Ureter (tissue), 1 donor: ENCODE measurements at places on chromosomes 11 and 22. TPM values are rescaled to one million over a fixed set of nuclear protein-coding genes. Genes with fewer than 3 reads are reported as not detected.

The SCARF2 gene
- total RNA-seq = 11.0 TPM

DNA sequence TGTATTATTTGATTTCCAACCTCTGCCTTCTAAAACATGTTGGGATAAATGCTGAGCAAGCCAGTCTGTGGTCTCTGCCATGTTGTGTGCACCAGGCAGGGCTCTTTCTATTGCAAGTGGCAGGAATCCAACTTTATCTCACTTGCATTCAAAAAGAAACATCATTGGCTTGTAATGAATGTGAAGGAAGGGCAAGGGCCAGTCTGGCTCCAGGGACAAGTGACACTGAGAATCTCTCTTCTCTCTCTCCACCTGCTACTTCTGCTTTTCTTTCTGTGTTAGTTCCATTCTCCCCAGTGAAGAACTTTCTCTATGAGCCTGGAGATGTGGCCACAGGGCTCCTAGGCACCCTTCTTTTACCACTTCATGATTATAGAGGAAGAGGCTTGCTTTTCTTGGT lies 329.9 kb upstream of the NCAM1 start:
- no peak for DNase-seq

DNA sequence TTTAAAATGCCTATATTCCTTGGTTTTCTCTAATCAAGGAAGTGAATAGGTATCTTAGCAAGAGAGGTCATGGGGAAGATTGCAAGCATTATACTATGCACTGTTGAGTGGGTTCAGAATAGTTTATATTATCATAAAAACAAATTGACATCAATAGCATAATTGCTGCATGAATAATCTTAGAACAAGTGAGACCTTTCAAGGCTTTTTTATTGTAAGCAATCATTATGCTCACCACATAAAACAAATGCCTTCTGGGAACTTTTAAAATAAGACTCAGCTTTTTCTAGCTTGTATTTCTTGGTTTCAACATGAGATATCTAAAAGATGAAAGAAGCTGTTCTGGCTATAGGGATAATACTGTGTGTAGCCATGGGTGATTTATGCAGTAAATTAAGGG lies 135.6 kb upstream of the ZC3H12C start:
- DNase-seq = no peak

DNA sequence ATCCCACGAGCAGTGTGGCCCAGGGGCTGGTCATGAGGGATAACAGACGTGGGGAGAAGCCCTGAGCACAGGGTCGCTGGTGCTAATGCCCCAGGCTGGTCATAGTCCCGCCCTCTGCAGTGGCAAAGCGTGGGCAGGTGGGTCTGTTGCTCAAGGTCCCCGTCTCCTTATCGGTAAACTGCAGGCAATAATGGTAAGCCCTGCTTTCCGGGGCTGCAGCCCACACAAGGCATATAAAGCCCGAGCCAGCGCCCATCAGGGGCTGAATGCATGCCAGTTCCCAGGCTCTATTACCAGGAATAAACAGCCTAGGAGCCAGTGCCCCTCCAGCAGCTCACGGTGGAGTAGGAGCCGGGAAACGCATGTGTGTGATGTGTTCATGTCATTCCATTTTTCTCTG lies 261.0 kb downstream of the BRD1 start:
- peak; percentile 38 for DNase-seq

- no peak for DNase-seq
Observed at GRCh38 chr11:129265125-129265788, 73.1 kb upstream of the ARHGAP32 start.

DNA sequence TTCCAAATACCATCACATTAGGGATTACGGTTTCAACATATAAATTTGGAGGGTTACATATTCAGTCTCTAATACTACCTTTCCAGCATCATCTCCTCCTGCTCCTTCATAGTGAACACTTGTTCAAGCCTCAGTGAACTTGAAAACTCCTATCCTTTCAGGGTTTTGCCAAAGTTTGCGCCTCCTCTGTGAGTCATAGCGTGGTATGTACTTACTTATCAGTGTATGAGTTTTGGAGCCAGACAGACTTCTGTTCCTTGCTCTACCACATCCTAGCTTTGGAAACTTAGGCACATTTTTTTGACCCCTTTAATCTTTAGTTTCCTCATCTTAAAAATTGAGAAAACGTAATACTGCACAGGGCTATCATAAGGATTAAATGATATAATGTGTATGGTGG lies 160.1 kb upstream of the ZC3H12C start:
- no peak for DNase-seq

DNA sequence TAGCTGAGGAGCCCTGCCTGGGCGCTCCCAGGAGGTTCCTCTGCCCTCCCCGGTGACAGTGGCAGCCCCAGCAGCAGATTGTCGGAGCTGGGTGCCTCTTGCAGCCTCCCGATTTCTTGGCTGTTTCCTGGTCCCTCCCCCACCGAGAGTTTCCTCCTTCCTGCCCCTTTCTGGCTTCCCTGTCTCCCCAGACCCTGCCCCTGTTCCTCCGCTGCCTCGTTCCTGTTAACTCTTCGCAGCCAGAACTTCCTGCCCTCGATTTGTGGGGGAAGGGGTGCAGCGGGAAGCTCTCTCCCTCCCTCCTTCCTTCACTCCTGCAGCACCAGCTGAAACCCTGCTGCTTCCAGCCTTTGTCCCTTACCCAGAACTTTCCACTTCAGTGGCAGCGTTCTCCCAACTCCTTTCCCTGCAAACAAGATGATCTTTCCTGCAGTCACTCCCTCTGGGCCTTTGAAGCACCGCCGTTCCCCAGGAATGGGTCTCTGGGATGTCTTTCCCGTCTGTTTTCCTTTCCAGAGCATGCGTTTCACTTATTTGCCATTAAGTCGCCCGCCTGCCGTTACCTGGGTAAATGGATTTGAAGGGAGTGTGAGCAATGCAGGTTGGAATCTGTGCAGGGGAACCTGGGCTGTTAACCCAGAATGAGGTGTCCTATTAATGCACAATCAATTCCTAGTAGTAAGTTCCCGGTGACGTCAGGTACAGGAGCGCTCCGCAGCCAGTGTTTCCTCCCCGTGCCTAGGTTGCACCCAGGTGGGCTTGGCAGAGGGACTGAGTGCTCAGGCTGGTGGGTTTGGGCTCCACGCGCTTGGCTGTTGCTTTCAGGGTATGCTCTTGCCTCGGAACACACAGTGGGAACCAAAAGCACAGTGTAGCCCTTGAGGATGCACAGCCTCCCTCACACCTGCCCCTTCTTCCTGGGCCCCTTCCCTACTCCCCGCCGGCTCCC lies 4.3 kb downstream of the GRK2 start:
- DNase-seq = no peak

DNA sequence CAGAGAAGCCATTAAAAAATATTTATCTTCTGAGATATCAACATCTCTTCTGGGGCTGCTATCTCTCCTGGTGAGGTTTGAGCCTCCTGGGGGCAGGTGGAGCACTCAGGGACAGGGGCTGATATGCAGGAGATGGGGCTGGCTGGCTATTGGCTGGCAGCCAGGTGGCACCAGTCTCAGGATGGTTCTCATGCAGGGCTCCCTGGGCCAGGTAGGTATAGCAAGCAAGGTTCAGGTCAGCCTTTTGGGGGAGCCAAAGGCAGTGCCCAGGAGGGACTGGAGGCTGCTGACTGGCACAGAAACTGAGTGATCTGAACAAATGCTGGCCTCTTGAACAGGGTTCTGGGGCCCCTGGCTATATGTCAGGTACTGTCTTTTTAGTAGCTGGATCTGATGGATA lies 29.7 kb upstream of the EMSY start:
- DNase-seq = no peak

The MUC5AC gene
- not detected for total RNA-seq

DNA sequence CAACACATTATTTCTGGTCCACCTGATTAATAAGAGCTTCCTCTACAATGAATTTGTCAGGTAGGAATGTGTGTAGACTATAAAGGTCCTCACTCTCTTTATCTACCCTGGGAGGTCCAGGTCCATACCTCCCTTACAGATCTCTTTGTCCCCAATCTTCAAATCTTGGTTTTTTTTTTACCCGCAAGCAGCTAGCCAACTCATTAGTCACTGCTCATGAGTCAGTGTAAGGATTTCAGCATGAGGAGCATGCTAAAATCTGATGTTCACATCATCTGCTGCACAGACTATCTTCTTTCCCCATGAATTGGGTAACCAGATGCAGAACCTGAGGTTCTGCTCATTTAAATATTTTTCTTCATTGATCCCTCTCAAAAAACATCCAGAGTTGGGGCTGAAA lies 397.0 kb upstream of the ISX start:
- DNase-seq = no peak

GRCh38 chr11:106763501-106763900 lies 254.8 kb downstream of the GUCY1A2 start:
- no peak for DNase-seq
